ENCODE measurements at places on chromosomes 6 and 20.

DNA sequence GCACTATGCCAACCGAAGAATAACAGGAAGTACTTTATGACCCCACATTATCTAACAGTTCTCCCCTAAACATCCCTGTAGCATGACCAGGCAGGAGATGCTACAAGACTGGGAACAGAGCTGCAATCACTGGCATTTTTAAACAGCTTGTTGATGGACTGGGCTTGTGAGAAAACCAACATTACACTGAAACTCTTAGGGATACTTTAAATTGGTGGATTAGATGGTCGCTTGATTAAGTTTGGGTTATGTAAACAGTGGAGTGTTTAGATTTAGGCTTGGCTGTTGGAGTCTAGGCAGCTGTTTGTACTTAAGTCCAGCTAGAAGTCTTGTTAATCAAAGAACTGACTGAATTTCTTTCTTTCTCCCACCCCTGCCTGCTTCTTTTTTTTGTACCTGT is 234.1 kb upstream of the BMP2 start:
- no peak for DNase-seq

DNA sequence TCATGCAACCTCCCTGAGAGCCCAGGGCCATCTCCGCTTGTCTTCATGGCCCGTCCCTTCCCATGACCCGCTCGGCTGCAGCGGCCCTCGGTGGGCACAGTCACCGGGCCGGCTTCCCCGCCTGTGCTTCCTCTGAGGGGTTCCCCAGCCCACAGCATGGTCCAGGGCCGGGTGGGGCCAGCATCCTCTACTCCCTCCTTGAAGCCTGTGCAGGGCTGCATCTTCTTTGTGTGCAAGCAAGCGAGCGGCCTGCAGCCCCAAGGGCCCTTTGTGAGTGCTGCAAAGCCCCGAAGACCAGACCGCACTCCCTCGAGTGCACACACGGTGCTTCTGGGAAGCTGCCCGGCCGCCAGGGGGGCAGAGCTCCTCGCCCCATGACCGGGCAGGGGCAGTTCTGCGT is 265.8 kb downstream of the TAF4 start:
- DNase-seq = no peak

DNA sequence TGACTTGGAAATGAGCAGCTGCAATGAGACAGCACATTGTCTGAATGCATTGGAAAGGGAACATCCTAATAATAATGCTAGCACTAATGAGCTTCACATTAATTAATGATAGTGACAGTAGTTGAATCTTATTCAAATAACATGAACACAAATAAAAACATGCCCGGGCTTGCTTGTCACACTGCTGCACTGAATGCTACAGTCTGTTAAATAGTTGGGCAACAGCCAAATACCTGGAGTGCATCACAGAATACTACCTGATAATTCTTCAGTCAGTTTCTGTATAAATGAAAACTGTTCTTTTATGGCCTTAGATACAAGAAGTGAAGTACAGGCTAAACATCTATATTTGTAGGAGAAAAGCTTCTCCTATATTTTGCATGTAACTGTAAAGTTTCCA is 458.7 kb downstream of the RNF144B start:
- no peak for DNase-seq

GRCh38 chr6:155333414-155333813 is 19.1 kb upstream of the TFB1M start:
- DNase-seq = no peak

DNA sequence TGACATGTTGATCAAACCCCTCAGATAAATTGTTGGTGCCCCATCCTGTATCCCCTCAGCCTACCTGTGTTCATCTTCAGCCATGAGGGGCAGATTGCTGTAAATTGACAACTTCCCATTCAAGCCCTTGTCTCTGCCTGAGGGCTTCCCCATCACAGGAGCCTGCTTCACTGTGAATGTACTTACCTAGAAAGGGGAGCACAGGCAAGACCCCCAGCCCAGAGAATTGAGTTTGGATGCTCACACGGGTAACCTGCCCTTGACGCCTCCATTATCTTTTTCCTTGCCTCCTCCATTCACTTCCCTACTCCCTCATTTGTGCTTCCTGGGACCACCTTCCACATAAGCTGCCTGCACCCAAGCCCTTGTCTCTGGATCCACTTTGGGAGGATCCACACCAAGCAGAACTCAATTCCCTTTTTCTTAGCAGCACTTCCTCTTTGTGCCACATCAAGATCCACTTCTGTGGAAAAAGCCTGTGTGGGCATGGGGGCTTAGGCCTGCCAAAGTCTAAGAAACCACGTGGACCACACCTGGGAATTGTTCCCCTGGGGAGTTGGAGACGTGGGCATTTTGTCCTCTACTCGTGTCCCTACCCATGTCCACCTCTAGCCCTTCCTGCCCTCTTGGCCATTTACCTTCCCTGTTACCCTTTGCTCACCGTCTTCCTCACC is 103.4 kb upstream of the FOXA2 start:
- no peak for DNase-seq

GRCh38 chr20:46378412-46379009 is 27.9 kb downstream of the ELMO2 start:
- DNase-seq = no peak

- DNase-seq = no peak
These were observed 81.3 kb downstream of the CDC5L start for GRCh38 chr6:44468835-44469234.

GRCh38 chr6:156777577-156778453 is 637 bp downstream of the ARID1B start:
- DNase-seq = no peak

- DNase-seq = no peak
These were observed 911.1 kb upstream of the MAN1A1 start for GRCh38 chr6:120260636-120261035.

DNA sequence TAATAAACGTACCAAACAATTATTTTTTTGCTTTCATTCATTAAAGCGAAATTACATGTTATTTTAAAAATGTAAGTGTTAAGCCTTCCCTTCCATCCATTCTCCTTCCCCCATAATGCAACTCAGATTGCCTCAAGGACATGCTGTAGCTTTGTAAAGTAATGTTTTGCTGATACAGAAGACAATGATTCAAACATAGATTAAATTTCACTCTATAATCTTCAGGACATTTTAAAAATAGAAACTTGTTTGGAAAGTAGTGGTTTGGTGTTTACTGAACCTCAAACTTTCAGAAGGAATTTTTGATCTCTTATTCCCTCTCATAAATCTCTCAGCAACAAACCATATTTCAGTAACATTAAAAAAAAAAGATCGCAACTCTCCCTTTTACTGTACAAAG is 350.9 kb upstream of the HSF2 start:
- no peak for DNase-seq

GRCh38 chr6:131039345-131039680 is 23.7 kb downstream of the EPB41L2 start:
- DNase-seq = no peak

Data from NCI-H2227 treated with DMSO at 0.1 percent for 48 hours (cell line).